Upper lobe of right lung (tissue), 1 donor: ENCODE measurements at places on chromosomes 7 and 10. TPM values are rescaled to one million over a fixed set of nuclear protein-coding genes. Genes with fewer than 3 reads are reported as not detected.

GRCh38 chr10:100020142-100020885 is 10.6 kb upstream of the DNMBP start:
- DNase-seq, result no peak
- no peaks in the 10 kb centered on the region for H3K4me1 ChIP-seq
- H3K27ac ChIP-seq, result no peak overlapping the region
- no peaks in the 10 kb centered on the region for H3K36me3 ChIP-seq

GRCh38 chr7:71539615-71540014 is 407.7 kb downstream of the GALNT17 start:
- H3K4me1 ChIP-seq, result no peaks in the 10 kb centered on the region
- no peak overlapping the region for H3K4me3 ChIP-seq
- H3K36me3 ChIP-seq, result no peaks in the 10 kb centered on the region
- DNase-seq, result no peak
- no peaks in the 10 kb centered on the region for H3K27me3 ChIP-seq
- no peak overlapping the region for H3K27ac ChIP-seq

TMEM178B gene
- 1.4 TPM for total RNA-seq

DNA sequence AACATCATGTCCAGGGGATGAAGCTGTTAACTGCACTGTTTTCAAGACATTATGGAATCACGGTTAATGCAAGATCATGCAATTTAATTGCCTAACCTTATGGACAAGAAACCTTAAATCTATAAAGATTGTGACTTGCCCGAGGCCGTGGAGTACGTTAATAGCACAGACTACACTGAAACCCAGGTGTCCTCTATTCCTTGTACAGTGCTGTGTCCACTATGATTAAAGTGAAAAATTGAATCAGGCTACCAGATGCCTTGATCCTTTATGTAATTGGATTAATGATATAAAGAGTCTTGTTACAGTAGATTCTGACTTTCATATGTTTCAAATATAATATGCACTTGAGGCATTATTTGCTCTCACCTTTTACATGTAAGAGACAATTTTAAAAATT is 33.9 kb upstream of the ETV1 start:
- no peaks in the 10 kb centered on the region for H3K27me3 ChIP-seq
- no peak overlapping the region for H3K4me3 ChIP-seq
- no peak overlapping the region for H3K27ac ChIP-seq
- DNase-seq, result no peak
- no peaks in the 10 kb centered on the region for H3K36me3 ChIP-seq

DNA sequence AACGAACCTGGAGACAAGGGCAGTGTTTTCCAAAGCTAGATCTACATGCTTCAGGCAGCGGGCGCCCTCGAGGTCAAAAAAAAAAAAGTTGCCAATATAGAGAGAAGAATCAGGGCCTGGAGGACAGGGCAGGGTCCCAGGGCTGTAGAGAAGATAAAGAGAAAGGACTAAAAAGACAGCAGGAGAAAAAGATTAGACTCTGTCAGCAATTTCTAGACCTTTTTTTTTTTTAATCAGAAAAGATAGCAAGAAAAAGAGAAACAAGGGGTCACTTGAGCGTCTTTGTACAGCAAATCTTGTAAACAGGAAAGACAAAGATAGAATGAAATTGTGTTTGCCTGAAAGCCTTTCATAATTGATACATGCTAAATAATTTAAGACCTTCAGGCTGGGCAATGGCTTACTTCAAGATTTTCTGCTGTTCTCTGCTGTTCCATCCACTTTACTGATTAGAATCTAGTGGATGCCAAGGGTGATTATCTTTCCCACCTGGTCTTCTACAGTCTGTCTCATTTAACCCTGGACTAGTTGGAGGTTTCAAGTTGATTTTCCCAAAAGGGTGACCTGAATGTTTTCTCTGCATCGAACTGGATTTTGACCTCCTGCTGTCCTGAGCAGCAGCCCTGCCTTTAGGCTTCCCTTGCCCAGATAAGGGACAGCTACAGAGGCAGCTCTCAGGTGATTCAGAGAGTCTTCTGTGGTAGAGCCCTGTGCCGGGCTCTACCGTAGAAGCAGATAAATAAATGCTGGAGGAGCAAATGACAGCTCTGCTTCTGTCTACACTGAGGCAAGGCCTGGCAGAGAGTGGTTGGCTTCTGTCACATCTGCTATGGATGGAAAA is 5.1 kb downstream of the LMOD2 start:
- H3K27me3 ChIP-seq, result no peaks in the 10 kb centered on the region
- H3K4me3 ChIP-seq, result no peak overlapping the region
- H3K36me3 ChIP-seq, result no peaks in the 10 kb centered on the region
- no peaks in the 10 kb centered on the region for H3K4me1 ChIP-seq

DNA sequence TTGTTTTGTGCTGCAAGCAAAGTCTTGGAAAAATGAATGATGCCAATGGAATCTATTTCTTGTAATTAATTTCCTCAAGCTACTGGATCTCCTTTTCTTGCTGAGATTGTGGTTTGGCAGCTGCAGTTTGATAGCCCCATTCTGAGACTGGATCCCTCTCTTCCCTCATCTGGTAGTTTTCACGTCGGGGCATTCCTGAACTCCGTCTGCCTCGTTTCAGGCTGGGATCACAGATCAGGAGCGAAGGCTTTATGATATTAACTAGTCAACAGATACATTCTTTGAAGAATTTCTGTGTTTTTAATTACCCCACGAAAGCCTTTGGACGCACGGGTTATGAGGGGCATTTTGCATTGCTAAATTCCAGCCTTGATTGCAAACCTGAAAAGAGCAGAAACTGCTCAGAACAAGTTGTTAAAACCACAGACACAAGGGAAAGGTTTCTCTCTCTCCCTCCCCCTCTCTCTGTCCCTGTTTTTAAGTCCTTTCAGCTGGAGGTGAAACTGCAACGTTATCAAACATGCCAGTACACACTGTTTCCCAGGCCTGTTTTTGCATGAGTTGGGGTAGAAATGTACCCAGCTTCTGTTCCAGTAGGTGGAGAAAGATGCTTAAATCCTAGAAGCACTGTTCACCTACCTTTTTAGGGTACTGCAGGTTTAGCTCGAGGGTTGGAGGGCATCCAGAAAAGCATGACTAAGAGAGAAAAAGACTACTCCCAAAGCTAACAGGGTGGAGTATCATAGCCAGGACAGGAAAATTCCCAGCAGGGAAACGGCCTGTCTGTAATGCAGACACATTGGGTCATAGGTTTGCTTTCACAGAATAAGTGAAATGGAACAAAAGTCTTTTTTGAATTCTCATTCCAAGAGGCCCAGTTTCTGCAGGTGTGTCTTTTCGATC is 124.3 kb downstream of the CUX1 start:
- H3K4me3 ChIP-seq, result no peak overlapping the region
- peak; percentile 5 for DNase-seq
- H3K4me1 ChIP-seq, result peaks cover 26% of the 10 kb centered on the region
- H3K27me3 ChIP-seq, result no peaks in the 10 kb centered on the region

TMEM140 gene
- 31.2 TPM for total RNA-seq

MUC12 gene
- not detected for total RNA-seq

DNA sequence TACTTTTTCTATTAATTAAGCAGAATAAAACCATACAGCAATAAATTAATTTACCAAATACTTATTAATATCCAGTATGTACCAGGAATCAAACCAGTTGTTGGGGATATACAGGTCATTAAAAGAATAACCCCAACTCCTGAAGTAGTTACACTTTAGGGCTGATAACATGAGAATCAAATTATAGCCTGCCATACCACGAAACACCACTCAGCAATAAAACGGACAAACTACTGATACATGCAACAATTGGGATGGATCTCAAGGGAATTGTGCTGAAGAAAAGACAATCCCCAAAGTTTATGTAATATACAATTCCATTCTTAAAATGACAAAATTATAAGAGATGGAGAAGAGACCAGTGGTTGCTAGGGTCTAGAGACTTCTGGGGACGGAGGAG is 22.7 kb downstream of the MCMBP start:
- no peak for DNase-seq
- H3K4me3 ChIP-seq, result no peak overlapping the region
- peaks cover 87% of the 10 kb centered on the region for H3K36me3 ChIP-seq
- H3K4me1 ChIP-seq, result no peaks in the 10 kb centered on the region
- H3K27ac ChIP-seq, result no peak overlapping the region

DNA sequence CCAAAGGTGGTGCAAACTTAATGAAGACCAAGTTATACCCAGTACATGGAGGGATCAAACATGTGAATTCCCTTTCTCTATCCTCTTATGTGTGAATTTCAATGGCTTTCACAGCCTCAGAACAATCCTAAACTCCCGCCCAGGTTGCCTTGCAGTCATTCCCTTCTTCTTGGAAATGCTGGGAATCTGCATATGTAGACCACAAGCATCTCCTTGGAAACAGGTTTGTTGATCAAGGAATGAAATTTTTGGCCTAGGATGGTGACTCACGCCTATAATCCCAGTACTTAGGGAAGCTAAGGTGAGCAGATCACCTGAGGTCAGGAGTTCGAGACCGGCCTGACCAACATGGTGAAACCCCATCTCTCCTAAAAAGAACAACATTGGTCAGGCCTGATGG is 77.8 kb upstream of the ABI1 start:
- no peak overlapping the region for H3K27ac ChIP-seq
- H3K4me3 ChIP-seq, result no peak overlapping the region
- DNase-seq, result no peak
- H3K36me3 ChIP-seq, result no peaks in the 10 kb centered on the region
- H3K4me1 ChIP-seq, result no peaks in the 10 kb centered on the region

ADAP1 gene
- 30.7 TPM for total RNA-seq

DNA sequence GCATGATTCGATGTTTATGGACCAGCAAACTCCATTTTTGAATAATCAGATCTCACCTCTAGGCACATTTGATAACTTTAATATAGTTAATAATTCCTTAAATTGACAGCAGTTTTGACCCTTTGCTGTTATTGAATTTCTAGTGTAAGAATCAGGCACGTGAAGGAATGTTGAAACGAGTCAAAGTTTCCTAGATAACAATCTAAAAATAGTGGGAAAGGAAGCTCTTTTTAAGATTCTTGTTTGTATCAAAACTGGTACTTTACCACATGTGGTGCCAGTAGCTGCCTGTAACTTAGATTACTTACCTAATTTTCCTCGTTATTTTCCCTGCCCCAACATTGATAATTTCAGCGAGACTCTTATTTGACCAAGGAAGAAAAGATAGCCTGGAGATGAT is 757.8 kb upstream of the KCND2 start:
- no peak for DNase-seq
- no peaks in the 10 kb centered on the region for H3K36me3 ChIP-seq
- H3K4me1 ChIP-seq, result no peaks in the 10 kb centered on the region
- H3K27ac ChIP-seq, result no peak overlapping the region
- no peaks in the 10 kb centered on the region for H3K27me3 ChIP-seq
- H3K4me3 ChIP-seq, result no peak overlapping the region

DNA sequence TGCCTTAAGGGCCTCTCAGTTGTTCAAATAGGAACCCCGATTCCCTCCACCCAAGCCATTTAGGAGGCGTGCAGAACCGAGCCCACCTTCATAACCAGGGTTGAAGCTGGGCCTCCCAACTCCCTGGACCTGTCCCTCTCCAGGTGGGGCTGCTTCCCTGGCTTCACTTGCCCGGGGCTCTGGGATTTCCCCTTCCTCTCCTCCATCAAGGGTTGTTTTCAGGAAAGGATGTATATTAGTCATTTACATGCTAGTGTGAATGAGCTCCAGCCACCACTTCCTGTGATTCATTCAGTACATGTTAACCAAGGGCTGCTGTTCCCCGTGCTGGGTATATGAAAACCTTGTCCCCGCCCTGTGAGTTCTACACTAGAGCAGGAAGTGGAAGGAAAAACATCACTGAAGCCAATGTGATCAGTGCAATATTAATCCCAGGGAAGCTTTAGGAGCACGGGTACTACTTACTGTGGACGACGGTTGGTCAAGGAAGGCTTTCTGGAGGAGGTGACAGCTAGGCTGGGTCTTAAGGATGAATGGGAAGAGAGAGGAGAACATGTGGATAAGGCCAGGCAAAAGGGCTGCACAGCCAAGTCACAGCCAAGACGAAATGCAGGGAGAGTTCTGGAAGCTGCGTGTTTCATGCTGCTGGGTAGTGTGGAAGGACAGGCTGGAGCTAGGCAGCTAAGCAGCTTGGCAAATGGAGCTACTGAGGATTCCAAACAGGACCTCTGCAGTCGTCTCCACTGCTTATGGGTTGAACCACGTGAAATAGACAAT is 150.1 kb upstream of the SHH start:
- H3K36me3 ChIP-seq, result no peaks in the 10 kb centered on the region
- H3K4me3 ChIP-seq, result no peak overlapping the region
- no peaks in the 10 kb centered on the region for H3K4me1 ChIP-seq

DNA sequence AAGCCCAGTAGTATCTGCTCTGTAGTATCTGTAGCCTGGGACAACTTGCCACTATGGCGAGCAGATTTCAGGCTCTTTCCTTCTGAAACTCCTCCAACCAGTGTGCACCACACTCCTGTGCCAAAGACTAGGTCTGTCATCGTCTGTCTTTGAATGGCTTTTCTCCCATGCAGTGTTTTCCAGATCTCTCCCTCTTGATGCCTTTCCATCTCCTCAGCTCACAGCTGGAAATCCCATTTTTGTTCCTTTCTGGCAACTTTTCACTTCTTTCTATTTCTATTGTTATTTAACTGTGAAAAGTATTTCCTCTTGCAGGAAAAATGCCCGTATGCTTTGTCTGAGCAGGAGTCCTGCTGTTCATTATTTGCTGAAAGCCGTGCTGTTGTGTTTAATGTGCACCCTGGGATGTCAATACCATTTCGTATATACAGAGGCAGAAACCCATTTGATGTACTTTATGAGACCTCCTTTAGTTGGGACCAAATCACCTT is 373.7 kb downstream of the PHTF2 start:
- H3K4me1 ChIP-seq, result no peaks in the 10 kb centered on the region
- no peak for DNase-seq
- no peak overlapping the region for H3K4me3 ChIP-seq
- H3K27ac ChIP-seq, result no peak overlapping the region
- H3K36me3 ChIP-seq, result no peaks in the 10 kb centered on the region
- no peaks in the 10 kb centered on the region for H3K27me3 ChIP-seq

CFAP70 gene
- total RNA-seq, result 2.7 TPM

DNA sequence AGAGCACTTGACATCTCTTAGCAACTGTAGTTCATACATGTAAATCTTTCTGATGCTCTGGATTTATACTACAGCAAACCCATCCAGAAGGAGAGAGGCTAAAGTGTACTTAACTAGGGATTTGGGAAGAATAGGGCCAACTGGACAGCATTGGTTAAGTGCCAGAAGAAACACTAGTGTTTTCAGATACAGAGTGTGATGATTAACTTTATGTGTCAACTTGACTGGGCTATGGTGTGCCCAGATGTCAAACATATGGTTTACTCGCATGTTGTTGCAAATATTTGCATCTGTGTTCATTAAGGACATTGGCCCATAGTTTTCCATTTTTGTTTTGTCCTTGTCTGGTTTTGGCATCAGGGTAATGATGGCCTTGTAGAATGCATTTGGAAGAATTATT is 384.7 kb upstream of the KCND2 start:
- no peak for DNase-seq
- no peaks in the 10 kb centered on the region for H3K4me1 ChIP-seq
- H3K4me3 ChIP-seq, result no peak overlapping the region

GRCh38 chr10:34647160-34647559 is 167.9 kb downstream of the PARD3 start:
- no peak for DNase-seq
- H3K4me1 ChIP-seq, result no peaks in the 10 kb centered on the region
- H3K36me3 ChIP-seq, result no peaks in the 10 kb centered on the region
- no peak overlapping the region for H3K27ac ChIP-seq
- no peaks in the 10 kb centered on the region for H3K27me3 ChIP-seq
